ENCODE measurements at places on chromosomes 1 and 21.

DNA sequence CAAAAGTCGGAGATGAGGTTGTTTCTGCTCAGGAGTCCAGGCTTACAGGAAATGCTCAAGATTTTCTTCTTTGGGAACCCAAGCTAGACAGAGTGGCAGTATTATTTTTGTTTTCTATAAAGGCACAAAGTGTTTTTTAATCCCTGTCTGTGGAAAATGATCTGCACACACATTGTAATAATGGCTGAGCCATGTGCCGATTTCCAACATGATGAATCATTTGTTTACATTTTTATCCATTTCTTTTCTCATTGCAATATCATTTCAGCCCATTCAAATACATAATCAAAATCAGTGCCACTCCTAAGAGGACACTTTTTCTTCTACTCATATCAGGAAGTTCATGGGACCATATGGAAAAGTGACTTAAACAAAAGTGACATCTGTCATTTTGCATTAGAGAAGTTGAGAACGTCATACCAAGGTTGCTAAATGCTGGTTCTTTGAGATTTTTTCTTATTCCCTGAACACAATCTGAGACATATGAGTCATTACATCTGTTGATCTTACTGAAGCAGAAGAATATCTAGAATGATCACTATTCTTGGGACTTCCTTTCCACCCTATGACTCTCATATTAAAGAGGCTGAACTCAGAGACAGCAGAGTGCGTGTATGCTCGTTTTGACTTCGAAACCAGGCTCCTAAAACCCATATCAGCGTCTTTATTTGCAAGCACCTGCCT, 44.9 kb downstream of the ACTA1 start:
- no peak for DNase-seq

DNA sequence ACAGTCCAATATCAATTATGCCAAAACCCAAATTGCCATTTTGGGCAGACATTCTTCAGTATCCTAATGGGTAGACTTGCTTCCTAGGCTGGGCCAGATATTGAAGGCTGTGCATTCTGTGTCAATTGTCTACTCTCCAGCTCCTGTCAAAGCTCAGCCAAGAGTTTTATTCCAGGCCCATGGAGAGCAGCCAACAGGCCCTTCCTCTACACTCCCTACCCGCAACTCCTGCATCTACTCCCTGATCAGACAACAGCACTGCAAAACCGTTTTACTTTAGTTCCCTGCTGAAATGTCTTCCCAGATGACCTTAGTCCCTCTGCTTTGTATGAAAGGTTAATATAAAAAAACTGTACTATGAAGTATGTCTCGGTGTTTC, 6.6 kb upstream of the ADORA3 start:
- DNase-seq, result no peak

- no peak for DNase-seq
Measured at GRCh38 chr1:194014014-194014413, 827.6 kb upstream of the B3GALT2 start.

DNA sequence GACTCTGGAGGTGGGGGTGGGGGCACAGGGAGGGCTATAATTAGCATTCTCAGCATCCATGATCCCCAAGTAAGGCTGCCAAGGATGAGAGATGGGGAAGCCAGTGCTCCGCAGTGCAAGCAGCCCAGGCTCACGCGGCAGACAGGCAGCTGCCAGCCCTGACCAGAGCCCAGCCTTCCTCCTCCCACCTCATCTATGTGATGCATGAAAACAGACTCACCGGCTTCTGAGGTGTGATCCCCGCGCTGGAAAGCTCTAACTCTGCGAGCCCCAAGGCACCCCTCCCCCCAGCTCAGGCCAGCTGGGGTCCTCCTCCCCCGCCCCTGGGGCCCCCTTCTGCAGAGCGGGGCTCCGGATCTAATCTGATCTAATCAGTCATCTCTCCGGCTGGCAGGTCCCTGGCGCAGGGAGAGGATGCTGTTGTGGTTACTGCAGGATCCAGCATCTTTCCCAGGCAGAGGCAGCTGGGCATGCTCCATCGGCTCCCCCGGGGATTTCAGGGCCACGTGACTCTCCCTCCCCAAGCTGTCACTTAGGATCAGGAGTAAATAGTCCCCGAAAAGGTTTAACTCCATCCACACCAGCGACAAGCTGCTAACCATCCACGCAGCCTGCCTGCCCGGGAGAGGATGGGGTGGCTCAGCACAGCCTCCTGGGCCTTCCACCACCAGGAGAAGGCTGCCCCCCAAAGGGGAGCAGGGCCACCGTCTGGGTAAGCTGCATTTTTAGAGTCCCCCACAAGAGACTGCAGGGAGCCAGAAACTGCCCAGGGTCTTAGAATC, at the start of gene PLEKHA6:
Gene PLEKHA6 (minus strand): TSS at position 456 of the 782 bp plus-strand sequence. CDS start 86,202 bp downstream, outside the sequence.
- peak; percentile 67 for DNase-seq
